ENCODE measurements at places on chromosomes 3 and 15. TPM values are rescaled to one million over a fixed set of nuclear protein-coding genes. Genes with fewer than 3 reads are reported as not detected.

Gene KLF15
- total RNA-seq, result not detected

Gene GOLGA8M
- total RNA-seq, result 0.10 TPM

Gene ALPK3
- total RNA-seq, result 0.11 TPM

Gene ITIH3
- not detected for total RNA-seq

Gene NDN
- 0.09 TPM for total RNA-seq

Gene CP
- 5.3 TPM for total RNA-seq

Gene SLC22A13
- total RNA-seq, result not detected

Gene ARHGAP31
- 1.7 TPM for total RNA-seq

Gene CD200R1
- 0.08 TPM for total RNA-seq

Gene CCDC33
- 5.2 TPM for total RNA-seq

Gene MAP6D1
- 5.7 TPM for total RNA-seq

Measured in A549 treated with RU486 at 1 μM for 4 hours (cell line).